ENCODE measurements at places on chromosomes 3 and 15. TPM values are rescaled to one million over a fixed set of nuclear protein-coding genes. Genes with fewer than 3 reads are reported as not detected.
A peak's percentile ranks its signal among the peaks of the same experiment; 100 is the strongest.

DNA sequence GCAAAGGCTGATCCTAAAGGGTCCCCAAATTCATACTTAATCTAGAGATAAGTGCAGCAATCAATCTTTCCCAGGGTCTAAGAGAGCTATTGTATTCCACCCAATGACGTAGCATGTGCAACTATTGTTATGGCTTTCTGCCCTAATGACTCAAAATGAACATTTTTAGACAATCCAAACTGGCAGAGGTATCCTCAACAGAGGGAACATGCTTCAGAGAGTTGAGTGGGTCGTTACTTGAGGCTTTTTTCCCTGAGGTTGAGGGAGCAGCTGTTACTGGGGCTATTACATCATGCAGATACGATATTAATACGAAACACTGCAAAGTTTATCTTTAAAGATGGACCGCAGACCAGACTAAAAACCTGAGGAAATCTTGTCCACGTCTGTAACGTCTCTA, 278.3 kb upstream of the WNT5A start:
- DNase-seq: no peak
- no peaks in the 10 kb centered on the region for H3K4me1 ChIP-seq
- H3K27me3 ChIP-seq: no peaks in the 10 kb centered on the region
- no peaks in the 10 kb centered on the region for H3K36me3 ChIP-seq
- no peak overlapping the region for H3K4me3 ChIP-seq
- H3K27ac ChIP-seq: no peak overlapping the region

The ATP13A3 gene
- total RNA-seq: 172 TPM

- H3K36me3 ChIP-seq: peaks cover 16% of the 10 kb centered on the region
- peak overlapping the region; percentile 92 for H3K27ac ChIP-seq
- no peaks in the 10 kb centered on the region for H3K27me3 ChIP-seq
- peaks cover 46% of the 10 kb centered on the region for H3K4me1 ChIP-seq
Measured at GRCh38 chr3:129576514-129577352, 29.7 kb downstream of the PLXND1 start.

The MME gene
- 8.6 TPM for total RNA-seq

- no peaks in the 10 kb centered on the region for H3K4me1 ChIP-seq
- no peaks in the 10 kb centered on the region for H3K27me3 ChIP-seq
- H3K27ac ChIP-seq: no peak overlapping the region
- no peak for DNase-seq
- no peaks in the 10 kb centered on the region for H3K36me3 ChIP-seq
- no peak overlapping the region for H3K4me3 ChIP-seq
Measured at GRCh38 chr3:256501-256900, 59.9 kb downstream of the CHL1 start.

- H3K4me3 ChIP-seq: no peak overlapping the region
- H3K27me3 ChIP-seq: no peaks in the 10 kb centered on the region
- H3K4me1 ChIP-seq: peaks cover 18% of the 10 kb centered on the region
- H3K36me3 ChIP-seq: no peaks in the 10 kb centered on the region
- H3K27ac ChIP-seq: no peak overlapping the region
- no peak for DNase-seq
Measured at GRCh38 chr3:156145866-156146265, 25.5 kb downstream of the KCNAB1 start.

The P2RY12 gene
- 0.81 TPM for total RNA-seq

DNA sequence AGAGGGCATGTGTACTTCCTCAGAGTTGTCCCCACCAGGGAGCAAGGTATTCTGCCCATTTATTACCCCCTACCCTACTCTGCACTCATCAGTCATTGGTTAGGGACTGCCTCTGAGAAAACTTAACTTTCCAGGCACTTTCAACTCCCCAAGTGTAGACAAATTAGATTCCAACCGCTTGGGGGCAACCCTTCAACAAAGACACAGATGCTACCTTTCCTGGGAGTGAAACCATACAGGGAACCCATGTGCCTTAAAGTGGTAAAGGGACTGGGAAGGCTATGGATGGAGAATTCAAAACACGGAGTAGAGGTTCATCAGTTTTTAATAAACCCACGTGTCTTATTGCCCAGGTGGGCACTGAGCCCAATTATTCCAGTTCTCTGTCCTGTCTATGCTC, 19.4 kb upstream of the UBE2E2 start:
- DNase-seq: no peak
- H3K27me3 ChIP-seq: no peaks in the 10 kb centered on the region
- H3K36me3 ChIP-seq: no peaks in the 10 kb centered on the region
- no peaks in the 10 kb centered on the region for H3K4me1 ChIP-seq
- H3K4me3 ChIP-seq: no peak overlapping the region

- no peak for DNase-seq
- no peak overlapping the region for H3K27ac ChIP-seq
- H3K4me1 ChIP-seq: no peaks in the 10 kb centered on the region
- H3K36me3 ChIP-seq: no peaks in the 10 kb centered on the region
Measured at GRCh38 chr15:60835974-60836373, 357.0 kb upstream of the ICE2 start.

GRCh38 chr3:9757427-9757826, 7.7 kb downstream of the OGG1 start:
- H3K27me3 ChIP-seq: no peaks in the 10 kb centered on the region
- no peak for DNase-seq
- H3K27ac ChIP-seq: no peak overlapping the region
- no peak overlapping the region for H3K4me3 ChIP-seq

- peaks cover 23% of the 10 kb centered on the region for H3K36me3 ChIP-seq
- H3K4me1 ChIP-seq: peaks cover 22% of the 10 kb centered on the region
- H3K27ac ChIP-seq: peak overlapping the region; percentile 91
- no peaks in the 10 kb centered on the region for H3K27me3 ChIP-seq
- peak overlapping the region; percentile 75 for H3K4me3 ChIP-seq
- DNase-seq: no peak
Measured at GRCh38 chr15:43184407-43185124, 637 bp upstream of the CCNDBP1 start.

DNA sequence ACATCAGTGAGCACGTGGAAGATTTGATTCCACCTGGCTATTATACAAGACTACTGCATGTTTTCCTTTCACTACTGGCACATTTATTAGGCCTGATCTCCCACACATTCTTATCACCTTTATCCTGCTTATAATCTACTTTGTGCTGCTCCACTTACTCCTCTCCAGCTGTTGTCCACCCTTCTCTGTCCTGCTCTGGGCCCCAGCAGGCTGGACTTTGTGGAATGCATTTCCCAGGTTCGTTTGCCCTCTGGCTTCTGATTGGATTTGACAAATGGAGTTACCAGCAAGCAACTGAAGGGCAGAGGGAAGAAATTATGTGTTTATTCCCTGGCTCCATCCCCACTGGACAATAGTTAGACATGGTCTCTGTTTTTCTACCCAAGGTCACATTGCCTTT, 75.5 kb downstream of the DCLK3 start:
- H3K27me3 ChIP-seq: no peaks in the 10 kb centered on the region
- DNase-seq: no peak
- no peak overlapping the region for H3K4me3 ChIP-seq
- H3K36me3 ChIP-seq: no peaks in the 10 kb centered on the region

DNA sequence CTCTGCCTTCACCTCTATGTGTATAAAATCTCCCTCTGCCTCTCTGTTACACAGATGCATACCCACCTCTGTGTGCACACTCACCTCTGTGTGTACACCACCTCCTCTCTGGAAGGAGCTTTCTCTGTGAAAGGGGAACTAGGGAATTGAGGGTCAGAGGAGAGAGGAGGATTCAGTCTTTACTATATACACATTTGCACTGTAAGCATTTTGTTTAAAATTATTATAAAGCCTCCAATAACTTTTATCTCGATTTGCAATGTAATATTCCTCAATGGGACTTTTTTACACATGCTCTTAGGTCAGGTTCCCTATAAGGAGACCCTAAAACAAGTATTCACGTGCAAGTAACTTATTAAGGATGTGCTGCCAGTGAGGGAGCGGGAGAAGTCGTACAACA, 82.5 kb downstream of the OXNAD1 start:
- H3K4me1 ChIP-seq: peaks cover 10% of the 10 kb centered on the region
- H3K27ac ChIP-seq: no peak overlapping the region
- H3K27me3 ChIP-seq: no peaks in the 10 kb centered on the region
- DNase-seq: no peak

The TTC21A gene
- 1.5 TPM for total RNA-seq

DNA sequence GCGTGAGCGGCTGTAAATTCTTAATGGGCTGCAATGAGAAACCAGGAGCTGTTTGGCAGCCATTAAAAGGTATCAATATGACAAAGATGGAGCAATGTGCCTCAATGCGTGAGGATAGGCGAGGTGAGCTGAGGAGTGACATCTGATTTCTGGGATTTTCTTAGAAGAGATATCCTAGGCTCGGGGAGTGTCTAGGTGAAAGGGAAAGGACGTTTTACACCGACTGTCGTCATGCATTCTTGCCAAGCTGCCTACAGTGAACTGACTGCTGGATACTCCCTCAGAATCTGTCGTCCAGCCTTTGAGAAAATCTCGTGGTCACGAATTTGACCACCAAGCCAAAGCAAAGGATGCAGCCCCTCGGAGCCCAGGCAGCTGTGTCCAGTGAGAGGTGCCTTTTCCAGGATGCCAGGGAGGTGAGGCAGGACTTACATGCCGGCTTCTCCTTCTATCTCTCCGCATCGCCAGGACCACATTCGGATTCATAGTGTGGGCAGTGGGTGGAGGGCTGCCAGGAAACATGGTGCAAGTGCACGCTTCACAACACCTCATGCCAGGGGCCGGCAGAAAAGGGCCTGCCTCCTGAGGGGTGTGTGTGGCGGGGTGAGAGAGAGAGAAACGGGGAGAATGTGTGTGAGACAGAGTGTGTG, 80.3 kb upstream of the ABHD17C start:
- no peak overlapping the region for H3K4me3 ChIP-seq
- H3K27ac ChIP-seq: no peak overlapping the region
- no peak for DNase-seq
- H3K4me1 ChIP-seq: peaks cover 18% of the 10 kb centered on the region

DNA sequence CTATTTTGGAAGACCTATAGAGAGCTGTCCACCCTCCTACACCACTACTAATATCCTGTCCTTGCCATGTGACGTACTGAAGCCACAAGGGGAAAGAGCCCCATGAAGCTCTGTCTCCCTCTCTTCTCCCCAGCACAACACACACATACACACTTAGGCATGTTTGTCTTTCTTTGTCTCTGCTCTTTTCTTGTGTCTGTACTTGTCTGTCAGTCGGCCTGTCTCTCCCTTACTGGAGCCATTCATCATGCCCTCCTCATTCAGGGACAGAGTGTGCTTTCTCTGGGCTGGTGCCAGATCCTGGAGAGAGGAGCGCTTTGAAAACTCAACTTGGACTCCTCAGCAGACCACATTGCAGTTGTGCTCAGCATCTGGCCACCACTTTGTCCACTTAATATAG, 47.6 kb downstream of the PSMD6 start:
- H3K27ac ChIP-seq: no peak overlapping the region
- no peaks in the 10 kb centered on the region for H3K27me3 ChIP-seq
- H3K4me3 ChIP-seq: no peak overlapping the region
- peaks cover 12% of the 10 kb centered on the region for H3K36me3 ChIP-seq
- DNase-seq: peak; percentile 58
- peaks cover 17% of the 10 kb centered on the region for H3K4me1 ChIP-seq

- H3K4me1 ChIP-seq: peaks cover 24% of the 10 kb centered on the region
- H3K27ac ChIP-seq: peak overlapping the region; percentile 27
- H3K4me3 ChIP-seq: no peak overlapping the region
- H3K36me3 ChIP-seq: no peaks in the 10 kb centered on the region
- DNase-seq: no peak
Measured at GRCh38 chr15:93068581-93069199, 20.3 kb downstream of the RGMA start.

DNA sequence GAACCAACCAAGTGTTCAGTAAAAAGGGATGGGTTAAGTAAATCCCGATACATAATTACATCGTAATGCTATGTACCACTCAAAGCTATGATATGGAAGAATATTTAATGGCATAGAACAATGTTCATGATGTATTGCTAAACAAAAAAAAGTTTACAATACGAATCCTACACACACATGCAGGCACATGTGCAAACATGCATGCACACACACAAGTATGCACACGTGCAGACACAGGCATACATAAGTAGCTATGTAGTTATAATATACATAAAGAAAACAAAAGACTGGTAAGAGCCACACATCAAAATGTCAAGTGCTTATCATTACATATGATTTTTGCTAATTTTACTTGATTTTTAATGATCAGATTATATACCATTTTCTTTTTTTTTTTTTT, 74.2 kb downstream of the ARRDC4 start:
- no peaks in the 10 kb centered on the region for H3K4me1 ChIP-seq
- H3K27me3 ChIP-seq: no peaks in the 10 kb centered on the region
- H3K4me3 ChIP-seq: no peak overlapping the region
- no peak for DNase-seq

DNA sequence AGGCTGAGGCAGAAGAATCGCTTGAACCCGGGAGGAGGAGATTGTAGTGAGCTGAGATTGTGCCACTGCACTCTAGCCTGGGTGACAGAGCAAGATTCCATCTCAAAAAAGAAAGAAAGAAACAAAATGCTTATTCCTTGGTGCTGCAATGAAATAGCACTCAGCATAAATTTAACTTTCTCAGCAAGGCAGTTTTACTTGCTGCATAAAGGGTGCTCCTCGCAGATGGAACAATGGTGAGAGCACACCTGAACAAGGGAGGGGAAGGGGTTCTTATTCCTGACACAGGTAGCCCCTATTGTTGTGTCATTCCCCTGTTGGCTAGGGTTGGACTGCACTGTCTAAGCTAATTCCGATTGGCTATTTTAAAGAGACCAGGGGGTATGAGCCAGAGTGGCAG, 17.1 kb downstream of the PAK2 start:
- no peak overlapping the region for H3K27ac ChIP-seq
- H3K27me3 ChIP-seq: no peaks in the 10 kb centered on the region
- peaks cover 12% of the 10 kb centered on the region for H3K4me1 ChIP-seq
- no peak for DNase-seq

- H3K36me3 ChIP-seq: no peaks in the 10 kb centered on the region
- no peaks in the 10 kb centered on the region for H3K4me1 ChIP-seq
- no peaks in the 10 kb centered on the region for H3K27me3 ChIP-seq
- H3K4me3 ChIP-seq: no peak overlapping the region
- DNase-seq: no peak
Measured at GRCh38 chr3:64892671-64893309, 205.0 kb upstream of the ADAMTS9 start.

DNA sequence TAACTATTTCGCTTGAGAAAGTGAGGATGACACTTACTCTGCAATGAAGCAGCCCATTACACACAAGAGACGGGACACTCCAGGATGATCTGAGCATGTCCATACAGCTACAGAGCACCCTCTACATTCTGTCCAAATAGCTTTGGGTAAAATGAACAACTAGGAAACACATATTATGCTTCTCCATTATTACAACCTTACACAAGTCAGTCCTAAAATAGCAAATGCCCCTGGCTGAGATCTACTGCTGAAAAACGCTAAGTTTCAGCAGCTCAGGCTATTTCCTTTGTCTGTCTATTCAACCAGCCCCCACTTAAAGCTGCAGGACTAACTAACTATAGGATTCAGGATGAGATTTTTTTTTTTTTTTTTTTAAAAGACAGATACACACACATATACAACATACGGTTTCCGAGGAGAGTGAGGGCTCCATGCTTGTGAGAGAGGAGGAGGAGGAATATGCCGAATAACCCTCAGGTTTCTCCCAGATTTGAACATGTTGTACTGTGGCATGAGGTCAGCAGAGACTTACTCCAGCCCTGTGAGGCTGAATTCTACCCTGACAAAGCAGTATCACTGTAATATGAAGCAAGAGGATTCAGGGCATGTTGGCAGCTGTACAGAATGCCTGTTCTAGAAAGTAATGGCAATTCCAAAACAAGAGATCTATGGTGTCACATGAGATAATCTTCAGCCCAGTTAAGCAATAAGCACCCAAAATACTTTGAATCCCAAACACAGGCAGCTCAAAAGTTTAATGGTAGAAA, 117.3 kb upstream of the PLXND1 start:
- DNase-seq: peak; percentile 26
- peak overlapping the region; percentile 10 for H3K4me3 ChIP-seq
- peak overlapping the region; percentile 68 for H3K27ac ChIP-seq

The HIGD2B gene
- not detected for total RNA-seq
